Upper lobe of right lung (tissue), 1 donor: ENCODE measurements at places on chromosomes 1 and 21.

GRCh38 chr1:57229076-57229475 lies 194.8 kb downstream of the DAB1 start:
- no peak for DNase-seq

DNA sequence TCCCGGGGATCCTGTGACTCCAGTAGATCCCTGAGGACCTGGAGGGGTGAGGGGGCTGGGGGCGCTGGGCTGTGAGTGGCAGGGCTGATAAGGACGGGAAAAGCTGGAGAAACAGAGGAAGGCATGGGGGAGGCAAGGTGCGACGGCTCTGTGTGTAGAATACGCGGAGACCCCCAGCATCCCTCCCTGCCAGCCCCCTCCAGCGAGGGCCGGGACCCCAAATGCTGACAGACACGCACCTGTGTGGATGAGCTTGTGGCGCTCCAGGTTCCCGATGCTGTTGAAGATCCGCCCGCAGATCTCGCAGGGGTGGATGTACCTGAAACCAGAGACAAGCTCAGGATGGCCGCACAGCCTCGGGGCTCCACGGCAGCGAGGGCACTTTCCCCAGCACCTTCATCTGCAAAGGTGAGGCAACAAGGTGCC lies 53.0 kb upstream of the RIPK4 start:
- peak; percentile 48 for DNase-seq

DNA sequence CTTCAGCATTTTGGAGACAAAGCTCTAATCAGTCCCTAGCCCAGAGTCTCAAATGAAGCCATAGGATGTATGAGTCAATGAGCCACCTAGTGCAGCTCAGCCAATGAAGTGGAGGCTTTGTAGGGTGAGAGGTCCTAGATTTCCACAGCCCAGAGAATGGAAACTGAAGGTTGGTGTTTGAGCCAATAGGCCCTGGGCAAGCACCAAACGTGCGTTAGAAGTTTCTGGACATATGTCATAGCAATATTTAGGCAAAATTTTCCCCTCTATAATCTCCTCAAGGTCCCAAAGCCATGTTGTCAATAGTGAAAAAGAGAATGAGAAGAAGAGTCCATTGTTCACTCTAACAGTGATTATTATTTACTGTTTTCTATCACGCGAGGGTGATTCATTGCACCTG lies 361.3 kb downstream of the PLPP3 start:
- DNase-seq = no peak

GRCh38 chr1:29516063-29516820 lies 279.9 kb downstream of the PTPRU start:
- DNase-seq = no peak

DNA sequence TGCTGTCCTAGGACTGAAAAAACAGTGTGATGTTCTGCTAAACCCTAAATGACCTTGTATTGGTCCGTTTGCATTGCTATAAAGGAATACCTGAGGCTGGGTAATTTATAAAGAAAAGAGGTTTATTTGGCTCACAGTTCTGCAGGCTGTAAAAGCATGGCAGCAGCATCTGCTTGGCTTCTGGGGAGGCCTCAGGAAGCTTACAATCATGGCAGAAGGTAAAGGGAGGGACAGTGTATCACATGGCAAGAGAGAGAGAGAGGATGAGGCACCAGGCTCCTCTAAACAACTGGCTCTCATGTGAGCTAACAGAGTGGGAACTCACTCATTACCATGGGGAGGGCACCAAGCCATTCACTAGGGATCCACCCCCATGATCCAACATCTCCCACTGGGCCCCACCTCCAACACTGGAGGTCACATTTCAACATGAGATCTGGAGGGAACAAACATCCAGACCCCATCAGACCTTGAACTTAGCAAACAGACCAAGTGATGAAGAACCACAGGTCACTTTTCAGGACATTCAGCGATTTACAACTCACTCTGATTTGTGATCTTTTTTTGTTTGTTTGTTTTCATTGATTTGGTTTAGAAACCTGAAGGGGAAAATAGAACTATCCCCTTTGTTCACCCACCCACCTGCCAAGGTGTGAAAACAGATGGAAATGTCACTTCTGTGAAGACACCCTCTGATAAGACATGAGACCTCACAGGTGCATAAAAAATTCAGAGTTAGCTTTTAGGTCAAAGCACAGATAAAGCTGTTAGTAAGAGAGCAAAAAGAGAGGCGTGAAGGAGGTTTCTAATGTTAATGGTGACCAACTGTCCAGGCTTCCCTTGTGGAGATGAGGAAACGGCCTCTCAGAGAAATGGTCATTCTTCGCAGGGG lies 104.2 kb upstream of the RALGPS2 start:
- DNase-seq = no peak

DNA sequence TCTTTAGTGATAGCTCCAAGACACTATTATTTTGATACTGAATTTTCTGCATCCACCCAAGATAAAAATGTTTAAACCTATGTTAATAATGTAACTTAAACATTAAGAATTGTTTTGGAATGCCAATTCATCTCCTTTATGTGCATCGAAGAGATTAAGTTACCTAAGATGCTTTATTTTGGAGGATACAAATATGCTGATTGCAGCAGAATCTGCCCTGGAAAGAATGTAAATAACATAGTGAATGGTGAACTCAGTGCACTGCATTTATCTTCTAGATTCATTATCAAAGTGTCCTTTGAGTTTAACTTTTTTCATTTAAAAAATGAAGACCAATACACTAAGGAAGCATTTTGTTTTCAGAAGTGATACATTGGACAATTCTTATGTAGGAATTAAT lies 757.2 kb downstream of the MRPL39 start:
- no peak for DNase-seq

- no peak for DNase-seq
Observed at GRCh38 chr21:42038393-42038792, 28.2 kb upstream of the ZBTB21 start.

DNA sequence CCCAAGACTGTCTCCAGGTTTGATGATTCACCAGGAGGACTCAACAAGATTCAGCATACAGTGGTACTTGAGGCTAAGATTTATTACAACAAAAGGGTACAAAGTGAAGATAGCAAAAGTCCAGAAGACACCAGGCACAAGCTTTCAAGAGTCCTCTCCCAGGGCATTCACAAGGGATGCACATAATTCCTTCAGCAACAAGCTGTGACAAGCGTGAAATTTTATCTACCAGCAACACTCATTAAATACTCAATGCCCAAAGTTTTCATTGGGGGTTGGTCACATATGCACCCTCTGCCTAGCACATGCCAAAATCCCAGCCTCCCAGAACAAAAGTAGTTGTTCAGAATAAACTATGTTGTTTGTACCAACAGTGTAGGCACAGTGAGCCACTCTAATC lies 62.3 kb downstream of the PRKACB start:
- DNase-seq = no peak

DNA sequence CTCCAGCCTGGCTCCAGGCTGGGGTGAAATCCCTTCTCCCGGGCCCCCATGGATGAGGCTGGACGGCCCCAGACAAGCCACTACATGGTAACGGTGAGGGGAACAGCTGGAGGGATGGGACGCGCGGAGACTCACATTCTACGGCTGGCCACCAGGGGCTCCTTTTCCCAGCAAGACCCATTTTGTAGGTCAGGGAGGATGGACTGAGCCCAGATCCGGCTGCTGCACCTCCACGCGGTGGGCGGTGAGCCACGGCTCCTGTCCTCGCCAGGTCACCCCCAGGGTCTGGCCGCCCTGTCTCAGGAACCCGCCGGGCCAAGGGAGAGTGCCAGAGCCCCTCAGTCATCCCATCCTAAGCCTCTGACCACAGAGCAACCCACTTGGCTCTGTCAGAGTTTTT lies 75.0 kb upstream of the ACTRT2 start:
- no peak for DNase-seq

DNA sequence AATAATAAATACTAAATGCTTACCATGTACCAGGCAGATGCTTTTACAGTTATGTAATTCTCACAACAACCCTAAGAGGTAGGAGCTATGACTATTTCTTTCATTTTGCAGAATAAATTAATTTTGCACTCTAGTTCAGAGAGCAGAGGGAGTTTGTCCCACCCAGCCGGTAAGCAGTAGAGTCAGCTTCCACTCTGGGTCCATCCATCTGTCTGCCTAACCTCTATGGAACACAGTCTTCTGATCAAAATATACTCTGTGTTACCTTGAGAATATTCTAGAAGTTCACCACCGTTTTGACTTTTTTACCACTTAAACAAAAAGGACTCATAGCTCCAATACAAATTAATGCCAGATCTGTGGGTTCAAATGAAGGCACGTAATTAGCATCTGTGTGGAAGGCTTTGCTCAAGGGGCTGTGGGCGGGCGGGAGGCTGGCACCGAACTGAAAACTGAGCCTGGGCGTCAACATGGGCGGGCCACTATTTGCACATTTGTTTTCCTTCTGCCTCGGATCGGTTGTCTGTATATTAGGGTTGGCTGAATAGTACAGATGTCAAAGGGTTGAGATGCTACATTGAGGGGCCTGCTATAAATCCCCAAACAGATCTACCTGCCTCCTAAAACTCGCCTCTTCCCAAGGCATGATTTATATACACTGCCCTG lies 33.1 kb upstream of the LMO4 start:
- DNase-seq = no peak

DNA sequence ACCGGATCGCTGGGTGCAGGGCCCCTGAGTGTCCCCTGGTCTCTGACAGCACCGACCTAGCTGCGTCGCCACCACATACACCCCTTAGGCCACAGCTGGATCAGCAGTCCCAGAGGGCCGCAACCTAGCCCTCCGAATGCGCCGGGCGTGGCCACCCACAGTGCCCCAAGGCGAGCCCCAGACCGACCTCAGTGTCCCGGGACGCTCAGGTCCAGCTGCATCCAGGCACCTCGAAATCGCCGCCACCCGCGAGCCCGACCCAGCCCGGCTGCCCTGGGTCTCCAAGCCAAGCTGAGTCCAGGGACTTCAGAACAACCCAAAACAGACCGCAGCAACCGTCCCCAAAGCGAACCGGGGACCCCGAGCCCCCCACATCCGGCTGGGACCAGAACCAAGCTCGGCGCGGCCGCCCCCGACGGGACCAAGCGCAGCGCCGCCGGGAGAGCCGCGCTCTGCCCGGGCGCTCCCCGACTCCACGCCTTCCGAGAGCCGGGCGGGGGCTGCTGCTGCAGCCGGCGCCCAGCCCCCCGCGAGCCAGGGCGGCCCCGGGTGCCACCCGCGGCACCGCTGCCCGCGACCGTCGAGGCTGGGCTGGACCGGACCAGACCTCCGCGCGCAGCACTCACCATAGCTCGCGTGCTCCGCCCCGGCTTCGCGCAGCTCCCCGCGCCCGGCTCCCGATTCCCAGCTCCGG lies 54.6 kb upstream of the ECE1 start:
- no peak for DNase-seq

- no peak for DNase-seq
Observed at GRCh38 chr21:27189870-27190269, 223.0 kb upstream of the ADAMTS5 start.

GRCh38 chr1:67431869-67432578 lies 1.8 kb upstream of the SERBP1 start:
- no peak for DNase-seq

GRCh38 chr1:11341901-11342552 lies 69.0 kb downstream of the UBIAD1 start:
- DNase-seq = no peak

DNA sequence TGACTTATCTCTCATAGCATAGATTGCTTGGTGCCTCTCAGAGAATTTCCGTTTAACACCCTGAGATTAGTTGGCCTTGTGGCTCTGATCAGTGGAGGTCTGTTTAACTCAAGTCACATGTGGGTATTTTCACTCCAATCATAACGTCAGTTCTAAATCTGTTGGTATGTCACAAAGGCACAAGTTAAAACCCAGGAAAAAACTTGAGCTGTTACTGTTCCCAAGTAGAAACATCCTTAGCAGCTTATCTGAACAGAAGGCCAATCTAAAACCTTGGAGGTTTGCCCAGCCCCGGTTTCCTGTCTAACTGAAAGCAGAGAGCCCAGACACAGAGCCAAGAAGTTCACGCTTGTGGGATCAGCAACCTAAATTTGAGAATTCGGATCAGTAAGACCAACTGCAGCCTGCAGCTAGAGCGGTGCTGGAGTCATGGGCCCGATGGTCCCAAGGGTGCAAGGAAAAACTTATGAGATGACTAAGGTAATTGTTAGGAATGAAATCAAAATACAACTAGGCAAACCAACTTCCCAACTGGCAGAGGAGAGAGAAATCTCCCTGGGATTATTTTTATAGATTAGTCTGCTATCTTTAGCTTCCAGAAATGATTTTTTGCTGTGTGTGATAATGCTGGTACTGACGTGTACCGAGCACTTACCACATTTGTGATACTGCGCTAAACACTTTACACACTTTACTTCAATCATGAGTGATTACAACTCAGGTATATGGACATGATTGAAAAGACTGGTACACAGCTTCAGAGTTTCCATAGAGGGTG lies 90.2 kb upstream of the C1orf21 start:
- DNase-seq = peak; percentile 66

- no peak for DNase-seq
Observed at GRCh38 chr1:99496067-99496466, 149.8 kb upstream of the PALMD start.

- DNase-seq = no peak
Observed at GRCh38 chr1:189036628-189037027, 1441.0 kb downstream of the BRINP3 start.

- peak; percentile 63 for DNase-seq
Observed at GRCh38 chr1:41683681-41684500, 199.4 kb upstream of the EDN2 start.

DNA sequence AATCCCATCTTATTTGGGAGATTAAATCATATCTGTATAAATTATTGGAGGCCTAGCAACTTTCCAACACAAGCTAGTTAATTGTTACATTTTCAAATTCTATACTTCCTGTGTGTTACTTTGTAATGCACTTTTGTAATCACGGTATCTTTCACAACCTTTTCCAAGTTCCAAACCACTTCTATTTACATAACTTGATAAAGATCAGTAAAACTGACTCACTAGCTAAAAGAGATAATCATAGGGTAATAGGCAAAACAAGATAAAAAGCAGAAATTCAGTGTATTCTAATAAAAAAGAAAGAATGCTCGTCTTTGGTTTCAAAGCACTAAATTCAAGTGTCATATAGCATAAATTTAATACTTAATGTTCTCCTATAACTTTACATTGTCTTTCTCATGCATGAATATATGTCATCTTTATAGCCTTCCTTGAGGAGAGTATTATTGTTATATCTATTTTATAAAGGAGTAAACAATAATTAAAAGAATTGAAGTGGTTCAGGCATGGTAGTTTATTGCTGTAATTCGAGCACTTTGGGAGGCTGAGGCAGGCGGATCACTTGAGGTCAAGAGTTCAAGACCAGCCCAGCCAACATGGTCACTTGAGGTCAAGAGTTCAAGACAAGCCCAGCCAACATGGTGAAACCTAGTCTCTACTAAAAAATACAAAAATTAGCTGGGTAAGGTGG lies 66.4 kb downstream of the RGS13 start:
- DNase-seq = no peak
